Stimulated activated CD8-positive, alpha-beta memory T cell treated with anti-CD3 and anti-CD28 coated beads, Interleukin-15, amount 100 ng/mL, for 24 hours (primary cell): ENCODE measurements at places on chromosomes 2 and 18.
A peak's percentile ranks its signal among the peaks of the same experiment; 100 is the strongest.

- DNase-seq, result peak; percentile 2
These were observed 80.7 kb upstream of the RASGRP3 start for GRCh38 chr2:33395655-33396249.

DNA sequence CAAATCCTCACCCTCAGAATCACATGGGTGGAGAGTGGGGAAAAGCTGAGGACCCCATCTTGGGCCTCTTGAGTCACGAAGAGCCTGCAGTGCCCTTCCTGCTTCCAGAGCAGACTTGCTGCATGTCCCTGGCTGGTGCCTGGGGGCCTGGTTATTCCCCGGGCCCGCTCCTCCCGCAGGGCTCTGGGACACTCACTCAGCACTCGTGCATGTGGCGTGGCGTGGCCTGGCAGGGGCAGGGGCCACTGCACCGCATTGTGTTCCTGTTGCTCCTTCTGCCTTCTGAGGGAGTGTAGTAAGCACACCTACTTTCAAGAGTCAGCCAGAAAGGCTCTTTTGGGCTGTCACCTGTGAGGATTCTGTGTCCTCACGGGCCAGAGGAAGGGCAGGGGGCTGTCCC, 17.4 kb upstream of the MZT2A start:
- no peak for DNase-seq

GRCh38 chr2:120890566-120891360, 155.1 kb downstream of the GLI2 start:
- DNase-seq, result no peak

- no peak for DNase-seq
These were observed 3.8 kb downstream of the DLX2 start for GRCh38 chr2:172098650-172099471.

GRCh38 chr2:148614322-148615049, 30.1 kb upstream of the EPC2 start:
- DNase-seq, result no peak

- DNase-seq, result no peak
These were observed 2.2 kb downstream of the MYO3B start for GRCh38 chr2:170180031-170180566.

DNA sequence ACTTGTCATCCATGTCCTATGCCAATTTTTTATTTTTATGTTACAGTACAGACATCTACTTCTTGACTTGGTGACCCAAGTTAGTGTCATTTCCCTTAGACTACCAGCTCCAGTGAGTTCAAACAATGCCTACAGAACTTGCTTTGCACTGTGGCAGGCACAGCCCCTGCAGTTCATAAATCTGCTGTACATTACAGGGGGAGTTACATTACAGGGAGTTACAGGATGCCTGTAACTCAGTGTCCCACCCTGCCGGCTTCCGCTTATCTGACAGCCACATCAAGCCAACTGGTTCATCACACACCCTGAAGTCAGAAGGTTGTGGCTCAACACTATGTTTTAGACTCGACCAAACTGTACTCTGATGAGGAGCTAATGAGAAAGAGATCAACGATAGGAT, 7.8 kb upstream of the NPAS2 start:
- no peak for DNase-seq

DNA sequence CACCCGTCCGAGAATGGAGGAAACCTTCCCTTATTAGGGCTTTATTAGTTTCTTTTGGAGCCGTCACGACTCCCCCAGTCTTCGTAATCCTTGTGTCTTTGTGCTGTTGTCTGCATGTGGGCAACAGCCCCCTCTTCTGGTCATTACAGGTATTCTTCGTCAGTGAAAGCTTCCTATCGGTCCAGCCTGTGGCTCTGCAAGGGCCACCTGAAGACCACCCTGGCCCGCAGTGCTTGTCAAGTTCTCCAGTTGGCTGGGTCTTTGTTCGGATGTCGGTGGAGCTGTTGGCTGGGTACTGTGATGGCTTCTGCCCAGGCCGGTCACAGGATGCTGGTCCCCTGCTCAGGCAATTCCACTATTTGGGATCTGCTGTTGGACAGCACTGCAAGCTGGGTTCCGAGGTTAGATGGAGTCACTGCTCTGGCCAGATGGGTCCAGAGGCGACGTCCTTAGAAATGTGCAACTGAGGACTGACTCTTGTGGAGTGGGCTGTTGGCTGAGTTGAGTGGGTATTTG, 19.2 kb downstream of the E2F6 start:
- no peak for DNase-seq

DNA sequence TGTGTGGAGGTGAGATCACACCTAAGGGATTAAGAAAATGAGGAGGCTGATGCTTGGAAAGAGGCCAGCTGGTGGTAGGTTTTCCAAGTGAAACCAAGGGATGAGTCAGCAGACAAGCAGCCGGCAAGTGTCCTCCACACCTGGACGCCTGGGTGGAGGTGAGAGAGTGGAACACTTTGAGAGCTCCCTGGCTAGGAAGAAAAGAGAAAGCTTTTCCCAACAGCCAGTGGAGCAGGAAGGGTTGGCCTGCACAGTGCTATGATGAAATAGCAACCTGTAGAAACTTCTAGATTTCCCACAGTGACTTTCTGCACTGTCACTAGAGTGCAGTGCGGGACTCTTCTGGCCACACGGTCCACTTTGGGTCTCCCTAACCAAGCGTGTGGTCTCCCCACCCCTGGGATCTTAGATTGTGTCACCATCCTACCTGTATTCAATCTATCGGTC, 19.6 kb upstream of the IL37 start:
- no peak for DNase-seq

- DNase-seq, result no peak
These were observed 79.7 kb upstream of the MAP4K4 start for GRCh38 chr2:101617796-101618195.

DNA sequence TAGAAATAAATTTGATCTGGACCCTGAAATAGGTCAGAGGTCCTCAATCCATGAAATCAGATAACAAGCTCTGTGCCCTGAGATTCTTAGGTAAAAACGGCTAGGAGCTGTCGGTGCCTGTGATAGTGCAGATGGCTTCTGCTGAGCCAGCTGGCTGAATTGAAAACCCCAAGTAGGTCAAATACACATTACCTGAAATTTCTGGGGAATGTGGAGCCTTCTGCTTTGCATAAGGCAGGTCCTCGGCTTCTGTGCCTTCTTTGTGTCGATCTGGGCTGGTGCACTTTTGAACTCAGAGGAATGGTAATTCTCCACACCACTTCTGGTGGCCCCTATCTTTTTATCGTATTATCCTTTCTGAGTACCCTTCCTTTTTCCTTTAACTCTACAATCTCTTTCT, 66.6 kb downstream of the CNTNAP5 start:
- DNase-seq, result no peak

- no peak for DNase-seq
These were observed 66.5 kb downstream of the RBBP8 start for GRCh38 chr18:22999647-23000046.

DNA sequence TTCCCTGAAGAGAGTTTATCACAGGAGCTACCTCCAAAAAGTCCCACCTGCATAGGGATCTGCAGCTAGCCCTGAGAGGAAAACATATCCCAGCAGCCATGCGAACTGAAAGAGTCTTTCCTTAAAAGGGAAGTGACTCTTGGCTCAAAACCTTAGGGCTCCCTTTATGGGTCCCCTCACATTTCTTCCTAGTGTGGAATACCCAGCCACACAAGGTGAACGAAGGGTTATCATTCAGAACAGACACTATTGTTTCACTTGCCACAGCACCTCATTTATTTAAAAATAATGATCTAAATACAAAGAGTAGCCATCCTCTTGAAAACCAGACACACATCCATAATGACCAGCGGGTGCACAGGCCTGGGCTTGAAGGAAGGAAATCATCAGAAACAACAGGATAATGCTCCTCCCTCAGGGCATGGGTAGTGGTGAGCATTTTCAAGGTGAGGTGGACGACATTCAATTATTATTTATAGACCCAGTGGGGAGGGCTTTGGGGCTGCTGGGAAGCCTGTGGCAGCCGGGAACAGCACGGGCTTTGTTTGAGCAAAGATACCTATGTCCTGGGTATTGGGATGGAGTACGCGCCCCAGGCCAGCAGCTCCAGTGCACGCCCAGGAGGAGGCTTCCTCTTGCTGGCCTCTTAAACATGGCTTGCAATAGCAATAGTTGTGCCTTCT, 119.0 kb upstream of the ITGA6 start:
- no peak for DNase-seq

- no peak for DNase-seq
These were observed 268.3 kb upstream of the NETO1 start for GRCh38 chr18:73136134-73136533.

- no peak for DNase-seq
These were observed 64.7 kb downstream of the LYPD6B start for GRCh38 chr2:149103081-149103620.

DNA sequence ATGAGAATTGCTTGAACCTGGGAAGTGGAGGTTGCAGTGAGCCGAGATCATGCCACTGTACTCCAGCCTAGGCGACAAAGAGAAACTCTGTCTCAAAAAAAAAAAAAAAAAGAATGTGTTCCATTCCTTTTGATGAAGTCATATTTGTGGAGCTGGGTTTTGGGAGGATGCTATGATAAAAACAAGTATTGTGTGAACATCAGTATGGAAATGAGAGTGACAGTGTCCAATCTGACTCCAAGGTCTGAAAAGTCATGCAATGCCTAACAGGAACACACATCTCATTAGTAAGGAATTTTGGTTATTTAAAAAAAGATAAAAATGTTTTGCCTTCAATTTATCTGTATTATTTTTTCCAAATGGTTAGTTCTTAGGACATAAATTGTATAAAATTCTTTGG, 11.8 kb downstream of the GCFC2 start:
- no peak for DNase-seq

DNA sequence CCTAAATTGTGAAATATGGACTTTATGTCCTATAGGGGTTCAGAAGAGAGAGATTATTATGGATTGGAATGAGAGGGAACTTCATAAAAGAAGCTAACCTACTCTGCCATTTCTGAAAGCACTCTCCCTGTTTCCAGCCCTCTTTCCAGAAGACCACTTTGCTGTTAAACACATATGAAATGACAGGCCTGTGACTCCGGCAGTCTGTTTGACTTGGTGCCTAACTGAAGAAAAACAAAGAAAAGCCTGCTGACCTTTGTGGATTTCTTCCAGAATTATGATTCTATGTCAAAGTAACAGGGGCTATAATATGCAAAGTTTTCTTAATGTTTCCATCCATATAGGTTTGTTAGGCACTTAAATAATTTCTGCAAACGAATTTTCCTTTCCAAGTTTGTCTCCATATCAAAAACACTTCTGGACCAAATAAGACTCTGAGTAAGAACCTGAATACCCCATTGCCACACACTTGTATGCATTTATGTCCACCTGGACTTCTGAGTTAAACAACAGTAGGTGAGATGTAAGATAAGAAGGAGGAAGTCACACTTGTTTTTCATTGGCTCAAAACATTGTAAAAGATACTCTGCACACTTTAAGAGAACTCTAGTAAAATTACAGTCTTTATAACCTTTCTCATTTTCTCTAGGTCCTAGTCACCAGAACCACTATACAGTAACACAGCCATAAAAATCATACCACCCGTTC, 111.7 kb downstream of the PIEZO2 start:
- DNase-seq, result no peak

DNA sequence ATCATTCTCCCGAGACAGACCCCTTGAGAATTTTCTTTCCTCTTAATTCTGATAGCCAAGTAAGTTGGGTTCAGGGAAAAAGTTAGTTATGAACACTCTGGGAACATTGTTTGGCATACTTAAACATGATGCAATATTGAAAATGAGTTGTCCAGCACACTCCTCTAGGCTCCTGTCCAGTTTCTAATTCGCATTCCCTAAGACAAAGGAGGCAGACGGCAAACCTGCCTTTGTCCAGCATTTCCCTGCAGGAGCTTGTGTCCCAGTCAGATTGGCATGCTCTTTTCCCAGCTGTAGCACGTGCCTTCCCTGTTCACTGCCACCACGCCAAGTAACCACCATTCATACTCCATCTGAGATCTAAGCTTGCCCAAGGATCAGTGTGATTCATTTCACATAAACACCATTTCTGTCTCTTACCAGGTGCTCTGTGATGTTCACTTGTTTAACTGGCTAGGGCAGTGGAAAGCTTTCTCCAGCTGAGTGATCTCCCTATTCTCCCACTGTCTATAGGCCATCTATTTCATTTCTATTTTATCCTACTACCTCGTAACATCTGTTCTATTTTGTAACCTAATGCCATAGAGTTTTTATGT, 150.0 kb upstream of the EPB41L3 start:
- no peak for DNase-seq

GRCh38 chr2:85675866-85676548, 8.0 kb upstream of the SFTPB start:
- no peak for DNase-seq

GRCh38 chr2:3981446-3981987, 278.1 kb downstream of the DCDC2C start:
- DNase-seq, result no peak
